CD4-positive, alpha-beta T cell treated with Interferon alpha-2 for 1 hour (primary cell): ENCODE measurements at places on chromosomes 2 and 18.

- DNase-seq, result no peak
Measured at GRCh38 chr2:209806318-209806717, 34.7 kb downstream of the UNC80 start.

DNA sequence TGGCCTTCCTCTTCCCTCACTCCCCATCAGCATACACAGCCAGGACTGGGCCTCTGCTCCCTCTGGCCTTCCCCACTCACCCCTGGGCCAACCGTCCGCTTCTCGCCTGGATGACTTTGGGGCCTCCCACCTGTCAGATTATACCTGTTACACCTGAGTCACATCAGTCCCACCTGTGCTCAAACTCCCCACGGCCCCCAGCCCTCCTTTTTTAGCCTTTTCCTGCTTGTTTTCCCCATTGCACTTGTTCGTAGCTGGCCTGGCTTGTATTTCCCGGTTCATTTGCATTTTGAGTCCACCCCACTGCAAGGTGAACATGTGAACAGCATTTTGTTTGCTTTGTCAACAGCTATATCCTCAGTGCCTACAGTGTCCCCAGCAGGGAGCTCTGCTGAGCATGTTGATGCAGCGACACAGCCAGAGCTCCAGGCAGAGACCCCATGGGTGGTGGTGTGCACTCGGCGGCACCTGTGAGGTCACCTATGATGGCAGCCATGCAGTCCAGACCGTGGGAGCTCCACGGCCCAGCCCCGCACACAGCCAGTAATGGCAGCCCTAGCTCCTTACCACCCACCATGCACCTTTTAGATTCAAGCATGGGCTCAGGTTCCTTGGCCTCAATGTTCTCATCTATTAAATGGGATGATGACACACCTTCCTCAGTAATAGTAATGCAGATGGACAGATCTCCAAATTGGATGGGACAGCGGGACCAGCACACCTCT is 276.4 kb upstream of the HS6ST1 start:
- no peak for DNase-seq

GRCh38 chr2:44943693-44944101 is 2.2 kb downstream of the SIX3 start:
- DNase-seq, result no peak

- DNase-seq, result no peak
Measured at GRCh38 chr2:59296279-59296678, 1055.2 kb upstream of the FANCL start.

- DNase-seq, result no peak
Measured at GRCh38 chr2:113263546-113263945, 15.2 kb downstream of the PAX8 start.

DNA sequence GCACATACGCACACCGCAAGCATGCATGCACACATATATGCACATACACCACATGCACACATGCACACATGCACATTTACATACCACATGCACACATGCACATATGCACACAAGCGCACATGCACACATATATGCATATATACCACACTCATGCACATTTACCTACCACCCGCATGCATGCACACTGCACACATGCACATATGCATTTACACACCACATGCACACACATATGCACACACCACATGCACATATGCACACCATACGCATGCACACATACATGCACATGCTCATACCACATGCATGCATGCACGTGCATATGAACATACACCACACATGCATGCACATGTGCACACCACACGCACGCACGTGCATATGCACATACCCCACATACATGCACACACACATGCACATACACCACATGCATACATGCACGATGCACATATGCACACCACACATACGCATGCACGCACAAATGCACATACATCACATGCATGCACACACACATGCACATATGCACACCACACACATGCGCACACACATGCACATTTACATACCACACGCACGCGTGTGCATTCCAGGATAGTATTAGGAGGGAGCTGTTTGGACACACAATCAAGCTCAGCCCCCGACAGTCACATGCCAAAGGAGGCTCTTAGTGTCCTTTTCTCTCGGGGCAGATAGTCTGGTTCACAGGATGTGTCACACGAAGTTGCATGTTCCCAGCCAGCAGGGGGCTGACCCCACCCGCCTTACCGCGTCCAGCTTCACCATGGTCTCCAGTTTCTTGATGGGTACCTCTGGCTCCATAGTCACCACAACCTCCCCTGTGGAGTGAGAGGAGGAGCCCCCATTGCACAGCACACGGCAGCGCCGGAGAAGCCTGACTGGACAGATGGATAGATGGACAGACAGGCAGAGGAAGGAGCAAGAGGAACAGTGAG is 5.9 kb downstream of the OTOF start:
- no peak for DNase-seq

- no peak for DNase-seq
Measured at GRCh38 chr2:11553661-11554398, 20.0 kb downstream of the GREB1 start.

DNA sequence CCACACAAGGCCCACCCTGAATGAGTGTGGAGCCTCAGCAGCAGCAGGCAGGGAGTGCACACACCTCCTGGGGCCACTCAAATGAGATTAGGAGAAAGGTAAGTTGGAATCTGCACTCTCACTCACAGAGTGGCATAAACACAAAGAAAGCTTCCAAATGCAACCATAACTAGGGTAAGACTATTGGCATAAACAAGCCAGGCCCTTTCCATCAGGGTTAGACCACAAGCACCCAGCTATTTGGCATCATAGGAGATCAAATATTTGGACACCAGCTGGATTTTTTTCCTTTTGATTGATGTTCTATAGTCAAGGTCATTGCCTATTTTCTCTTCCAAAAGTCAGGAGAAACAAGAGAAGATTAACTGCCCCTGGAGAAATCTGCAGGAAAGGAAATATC is 471.5 kb downstream of the TXNL1 start:
- DNase-seq, result no peak

DNA sequence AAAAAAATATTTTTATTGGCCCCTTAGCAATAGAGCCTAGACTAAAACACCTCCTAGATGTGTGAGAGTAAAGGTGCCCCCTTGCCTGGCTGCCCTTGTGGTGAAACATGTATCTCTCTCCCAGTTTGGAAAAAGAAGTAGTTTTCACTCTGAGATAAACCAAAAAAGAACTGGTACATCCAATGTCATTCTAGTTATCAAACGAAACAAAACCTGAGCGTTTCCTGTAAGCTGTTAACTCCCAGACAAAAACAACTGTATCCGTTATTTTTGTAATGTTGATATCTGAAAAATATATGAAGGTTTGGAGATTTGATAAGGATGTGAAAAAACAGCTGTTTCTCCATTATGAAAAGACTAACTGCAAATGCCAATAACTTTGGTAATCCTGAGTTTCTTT is 24.3 kb downstream of the HEATR5B start:
- DNase-seq, result no peak

DNA sequence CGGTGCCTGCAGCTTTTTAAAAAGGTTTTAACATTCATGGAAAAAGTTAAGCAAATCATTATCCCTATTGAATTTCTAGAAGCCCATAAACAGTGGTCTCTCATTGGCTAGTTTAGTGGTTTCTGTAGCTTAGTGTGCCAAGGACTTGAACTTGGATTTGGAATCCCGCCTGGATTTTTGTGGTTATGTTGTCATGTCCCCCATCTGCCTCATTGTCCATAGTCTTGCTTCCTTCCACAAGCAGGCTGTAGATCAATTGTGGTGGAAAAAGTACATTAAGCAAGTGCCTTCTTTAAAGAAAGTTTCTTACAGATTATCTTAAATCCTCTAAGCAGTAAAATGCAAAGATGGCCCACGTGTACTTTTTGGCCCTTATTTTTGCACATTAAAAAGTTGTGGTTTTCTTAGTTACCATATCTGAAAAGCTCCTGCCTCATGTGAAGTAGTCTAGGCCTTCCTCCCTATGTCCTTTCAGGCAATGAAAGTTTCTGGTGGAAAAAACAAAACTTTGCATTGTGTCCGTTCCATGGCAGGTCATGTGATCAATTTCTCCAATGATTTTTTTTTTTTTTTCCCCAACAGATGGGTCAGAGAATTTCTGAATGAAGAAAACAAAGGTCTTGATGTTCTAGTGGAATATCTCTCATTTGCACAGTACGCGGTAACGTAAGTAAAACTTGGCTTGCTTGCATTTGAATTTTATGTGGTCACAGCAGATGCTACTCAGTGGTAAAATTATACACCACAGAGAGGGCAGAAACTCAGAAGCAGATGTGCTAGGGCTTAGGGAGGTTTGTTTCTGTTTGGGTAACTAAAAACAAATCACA is 158.9 kb downstream of the PRPF40A start:
- DNase-seq, result no peak

DNA sequence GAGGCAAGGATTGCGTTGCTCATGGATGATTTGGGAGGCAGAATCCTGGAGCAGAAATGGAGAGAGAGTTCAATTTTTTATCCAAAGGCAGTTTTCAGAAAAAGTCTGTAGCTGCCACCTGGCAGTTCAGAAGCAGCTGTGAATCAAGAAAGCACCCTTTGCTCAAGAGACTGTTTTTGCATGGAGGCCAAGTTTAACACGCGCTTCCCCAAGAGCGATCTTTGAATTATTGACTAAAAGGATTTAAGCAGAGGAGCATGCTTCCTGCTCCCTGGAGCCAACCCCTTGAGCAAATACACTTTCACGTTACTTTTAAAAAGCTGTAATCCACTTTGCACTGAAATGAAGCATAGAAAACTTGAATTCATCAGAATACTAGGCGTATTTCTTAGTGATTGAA is 252.4 kb downstream of the RNF144A start:
- DNase-seq, result no peak

DNA sequence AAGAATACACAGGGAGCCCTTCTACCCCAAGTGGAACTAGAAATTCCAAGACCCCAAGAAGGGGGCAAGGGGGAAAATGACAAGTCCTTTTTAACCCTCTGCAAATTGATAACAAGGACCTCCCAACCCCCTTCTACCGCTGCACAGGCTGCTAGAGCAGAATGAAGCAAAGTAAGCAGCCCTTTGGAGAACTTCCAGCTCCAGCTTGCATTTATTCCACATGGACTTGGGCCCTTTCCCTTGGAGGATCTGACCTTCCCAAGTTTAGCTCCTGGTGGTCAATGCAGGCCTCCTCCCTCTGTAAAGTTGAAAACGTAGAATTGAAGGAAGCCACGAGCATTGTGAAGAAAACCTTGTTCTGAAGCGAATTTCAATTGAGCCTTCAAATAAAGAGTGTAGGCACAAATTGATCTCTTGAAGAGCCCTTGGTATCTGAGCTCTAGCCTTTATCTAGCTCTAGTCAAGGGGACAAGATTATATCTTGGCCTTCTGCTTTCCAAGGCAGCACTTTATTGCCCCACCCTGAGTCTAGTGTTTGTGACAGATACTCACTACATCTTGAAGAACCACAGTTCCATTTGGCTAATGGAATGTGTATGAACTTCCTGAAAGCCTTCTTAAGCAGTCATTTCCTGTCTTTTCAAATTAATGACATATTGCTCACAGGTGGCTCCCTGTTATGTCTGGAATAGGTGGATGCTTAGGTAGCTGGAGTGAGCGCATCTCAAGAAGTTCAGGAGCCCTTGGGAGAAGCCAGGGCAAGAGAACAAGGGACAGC is 37.2 kb downstream of the SLC14A2 start:
- no peak for DNase-seq

DNA sequence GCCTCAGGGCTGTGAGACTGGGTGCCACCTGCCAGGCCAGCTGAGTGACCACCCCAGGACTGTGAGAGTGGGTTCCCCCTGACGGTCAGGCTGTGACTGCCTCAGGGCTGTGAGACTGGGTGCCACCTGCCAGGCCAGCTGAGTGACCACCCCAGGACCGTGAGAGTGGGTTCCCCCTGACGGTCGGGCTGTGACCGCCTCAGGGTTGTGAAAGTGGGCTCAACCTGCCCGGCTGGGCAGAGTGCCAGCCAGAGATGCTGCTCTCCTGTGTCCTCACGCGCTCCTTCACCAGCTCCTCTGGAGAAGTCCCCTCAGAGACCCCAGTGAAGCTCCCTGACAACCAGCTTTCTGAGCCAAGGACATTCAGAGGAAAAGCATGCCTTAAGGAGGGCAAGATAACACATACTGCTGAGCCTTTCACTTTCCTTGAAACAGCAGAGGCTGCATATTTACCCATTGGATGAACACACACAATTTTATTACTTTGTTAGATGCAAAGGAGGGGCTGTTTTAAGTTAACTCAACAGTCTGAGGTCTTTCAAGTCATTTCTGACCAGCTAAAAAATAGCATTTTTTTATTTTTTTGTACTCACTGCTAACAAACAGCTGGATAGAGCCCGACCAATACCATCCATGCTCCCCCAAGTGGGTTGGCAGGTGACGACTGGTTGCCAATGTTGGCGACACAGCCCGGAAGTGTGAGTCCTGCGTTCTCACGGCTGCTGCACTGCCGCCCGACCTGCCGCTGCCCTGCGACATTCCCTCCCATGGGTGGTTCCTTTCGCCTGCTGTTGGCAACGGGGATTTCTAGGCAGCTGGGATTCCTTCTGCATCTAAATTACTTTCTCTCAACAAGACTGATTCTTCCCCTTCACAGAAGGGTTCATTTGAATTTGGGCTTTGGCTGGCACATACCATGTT is 70.7 kb downstream of the NDUFA10 start:
- DNase-seq, result no peak

DNA sequence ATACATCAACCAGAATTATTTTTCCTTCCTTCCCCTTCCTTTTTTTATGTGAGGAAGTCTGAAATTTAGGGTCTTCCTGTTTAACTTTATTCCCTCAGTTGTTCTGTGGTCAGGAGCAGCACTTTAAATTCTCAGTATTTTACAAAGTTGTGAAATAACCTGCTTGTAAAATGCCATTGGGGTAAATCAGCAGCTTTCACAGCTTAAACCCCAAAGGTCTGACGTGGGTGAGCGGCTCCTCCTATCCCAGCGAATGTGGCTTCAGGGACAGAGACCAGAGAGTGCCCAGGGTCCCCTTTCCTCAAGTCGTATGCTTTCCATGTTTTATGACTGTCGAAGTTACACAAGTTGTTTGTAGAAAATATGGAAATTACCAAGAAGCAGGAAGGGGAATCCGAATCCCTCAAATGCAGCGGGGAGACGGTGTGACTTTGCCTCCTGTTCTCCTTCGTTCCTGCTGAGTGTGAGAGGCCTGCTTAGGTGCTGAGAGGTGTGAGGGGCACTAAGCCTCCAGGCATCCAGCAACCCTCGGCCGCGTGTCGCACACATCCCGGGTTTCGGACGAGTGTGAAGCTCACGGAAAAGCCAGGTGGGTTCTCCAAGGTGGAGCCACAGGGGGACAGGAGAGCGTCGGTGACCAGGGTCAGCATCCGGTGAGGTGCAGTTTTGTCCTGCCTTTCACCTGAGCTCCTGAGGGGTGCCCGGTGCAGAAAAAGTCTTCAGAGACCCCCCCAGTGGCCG is 10.8 kb upstream of the KCNG2 start:
- no peak for DNase-seq

- DNase-seq, result no peak
Measured at GRCh38 chr2:98473995-98474780, 29.5 kb downstream of the INPP4A start.

GRCh38 chr2:101830555-101830954 is 133.0 kb downstream of the MAP4K4 start:
- DNase-seq, result peak; percentile 10

- DNase-seq, result no peak
Measured at GRCh38 chr2:210844016-210844415, 287.6 kb downstream of the CPS1 start.

GRCh38 chr2:166888180-166888579 is at the start of gene XIRP2:
Gene XIRP2 (plus strand): TSS chr2:166888480. CDS start chr2:166903483, 15,003 bp downstream.
- no peak for DNase-seq
